ENCODE measurements at places on chromosomes 16 and 17.

DNA sequence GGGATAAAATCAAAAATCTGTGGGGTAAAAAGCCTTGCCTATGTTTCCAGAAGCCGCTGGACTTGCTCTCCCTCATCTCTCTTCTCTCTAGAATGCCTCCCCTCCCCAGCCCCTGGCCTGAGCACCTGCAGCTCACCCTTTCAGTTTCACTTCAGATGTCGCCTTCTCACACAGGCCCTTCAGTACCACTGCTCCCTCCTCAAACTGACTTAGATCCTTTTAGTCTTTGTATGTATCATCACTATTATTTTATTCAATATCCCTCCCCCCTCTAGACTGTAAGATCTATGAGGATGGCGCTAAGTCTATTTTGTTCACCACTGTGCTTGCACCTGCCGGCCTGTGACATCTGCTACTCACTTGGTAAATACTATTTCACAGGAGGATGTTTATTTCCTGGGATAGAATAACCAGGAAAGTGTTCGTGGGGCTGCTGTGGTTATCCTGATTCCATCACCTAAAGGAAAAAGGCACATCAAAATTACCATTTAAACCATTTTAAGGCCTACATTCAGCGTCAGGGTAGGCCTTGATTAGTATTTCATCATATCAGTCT, 122.3 kb downstream of the MRTFB start:
- no peak for DNase-seq
- no peaks in the 10 kb centered on the region for H3K4me1 ChIP-seq
- no peak overlapping the region for H3K4me3 ChIP-seq
- no peak overlapping the region for H3K27ac ChIP-seq
- no peaks in the 10 kb centered on the region for H3K36me3 ChIP-seq

GRCh38 chr17:17701658-17702057, 20.4 kb downstream of the RAI1 start:
- peaks cover 30% of the 10 kb centered on the region for H3K4me1 ChIP-seq
- peaks cover 2% of the 10 kb centered on the region for H3K36me3 ChIP-seq
- H3K27ac ChIP-seq: no peak overlapping the region
- DNase-seq: no peak
- H3K27me3 ChIP-seq: peaks cover 24% of the 10 kb centered on the region
- H3K4me3 ChIP-seq: no peak overlapping the region

GRCh38 chr17:21252796-21253645, at the start of gene NATD1:
Gene NATD1 (minus strand): TSS chr17:21253410. CDS start chr17:21253264, 146 bp downstream.
- no peaks in the 10 kb centered on the region for H3K27me3 ChIP-seq
- peaks cover 1% of the 10 kb centered on the region for H3K36me3 ChIP-seq
- H3K27ac ChIP-seq: peak within 1 kb of the TSS; percentile 38
- peaks cover 19% of the 10 kb centered on the region for H3K4me1 ChIP-seq
- H3K4me3 ChIP-seq: peak within 1 kb of the TSS; percentile 73

DNA sequence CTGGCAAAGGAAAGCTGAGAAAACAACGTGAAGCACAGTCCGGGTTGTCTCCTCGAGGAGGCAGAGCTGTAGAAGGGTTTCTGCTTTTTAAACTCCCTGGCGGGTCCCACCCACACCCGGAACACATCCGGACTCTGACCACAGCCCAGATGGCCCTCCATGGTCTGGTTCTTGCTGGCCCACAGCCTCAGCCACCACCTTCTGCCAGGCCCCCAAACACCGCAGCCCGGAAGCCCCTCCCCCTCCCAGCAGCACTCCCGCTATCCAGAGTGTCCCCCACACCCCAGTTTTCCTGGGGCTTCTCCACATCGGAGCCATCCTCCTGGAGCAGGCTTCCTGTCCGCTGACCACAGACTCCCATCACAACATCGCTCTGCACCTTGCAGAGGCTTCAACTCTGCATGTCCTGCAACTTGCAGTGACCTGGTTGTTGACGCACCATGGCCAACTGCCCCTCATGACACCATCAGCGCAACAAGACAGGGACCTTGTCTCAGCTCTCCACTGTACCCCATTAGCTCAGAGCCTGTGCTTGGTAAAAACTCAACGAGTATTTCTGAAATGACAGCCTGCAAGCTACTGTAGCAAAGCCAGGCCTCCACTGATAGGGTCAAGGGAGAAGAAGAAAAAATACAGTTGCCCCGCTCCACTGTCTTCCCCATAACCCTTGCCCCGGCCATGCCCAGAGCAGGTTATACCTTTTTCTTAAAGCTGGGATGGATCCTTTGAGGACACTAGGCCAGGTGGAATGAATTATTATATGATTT, 129.8 kb downstream of the C16orf78 start:
- H3K36me3 ChIP-seq: no peaks in the 10 kb centered on the region
- no peak for DNase-seq
- no peaks in the 10 kb centered on the region for H3K27me3 ChIP-seq

GRCh38 chr17:68011199-68011665, 15.0 kb upstream of the C17orf58 start:
- no peaks in the 10 kb centered on the region for H3K4me1 ChIP-seq
- DNase-seq: peak; percentile 79
- no peaks in the 10 kb centered on the region for H3K27me3 ChIP-seq
- no peak overlapping the region for H3K4me3 ChIP-seq

- no peaks in the 10 kb centered on the region for H3K27me3 ChIP-seq
- no peaks in the 10 kb centered on the region for H3K36me3 ChIP-seq
- H3K4me3 ChIP-seq: no peak overlapping the region
- no peak for DNase-seq
- H3K27ac ChIP-seq: no peak overlapping the region
- H3K4me1 ChIP-seq: no peaks in the 10 kb centered on the region
Measured at GRCh38 chr17:60724647-60725046, 47.0 kb downstream of the BCAS3 start.

- H3K27ac ChIP-seq: no peak overlapping the region
- H3K4me3 ChIP-seq: peak overlapping the region; percentile 8
- no peaks in the 10 kb centered on the region for H3K36me3 ChIP-seq
- H3K4me1 ChIP-seq: no peaks in the 10 kb centered on the region
- no peaks in the 10 kb centered on the region for H3K27me3 ChIP-seq
- DNase-seq: no peak
Measured at GRCh38 chr17:2795441-2796163, 636 bp upstream of the RAP1GAP2 start.

GRCh38 chr16:11992586-11993524, 16.3 kb downstream of the SNX29 start:
- peak; percentile 48 for DNase-seq
- H3K27me3 ChIP-seq: no peaks in the 10 kb centered on the region
- H3K4me3 ChIP-seq: no peak overlapping the region
- no peaks in the 10 kb centered on the region for H3K36me3 ChIP-seq
- no peak overlapping the region for H3K27ac ChIP-seq

DNA sequence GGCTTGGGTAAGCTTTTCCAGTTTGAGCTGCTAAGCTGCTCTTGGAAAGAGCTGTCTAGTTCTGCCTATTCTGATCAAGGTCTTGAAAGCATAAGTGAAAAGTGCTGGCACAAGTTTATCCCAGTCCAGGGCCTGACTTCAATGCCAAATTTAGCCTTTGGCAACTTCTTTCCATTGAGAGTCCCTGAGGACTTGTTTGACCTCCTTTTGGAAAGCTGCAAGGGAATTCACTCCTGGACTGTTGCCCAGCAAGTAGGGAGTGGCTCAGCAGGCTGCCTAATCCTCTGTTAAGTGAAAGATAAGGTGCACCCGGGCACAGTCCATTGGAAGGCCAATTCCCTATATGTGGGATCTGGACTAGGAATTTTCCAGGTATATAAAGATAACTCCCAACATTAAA, 16.0 kb upstream of the TANC2 start:
- no peak overlapping the region for H3K4me3 ChIP-seq
- no peaks in the 10 kb centered on the region for H3K4me1 ChIP-seq
- DNase-seq: peak; percentile 25
- H3K27me3 ChIP-seq: no peaks in the 10 kb centered on the region
- no peak overlapping the region for H3K27ac ChIP-seq
- H3K36me3 ChIP-seq: no peaks in the 10 kb centered on the region

- H3K27ac ChIP-seq: no peak overlapping the region
- no peaks in the 10 kb centered on the region for H3K36me3 ChIP-seq
- H3K4me1 ChIP-seq: no peaks in the 10 kb centered on the region
- peak; percentile 15 for DNase-seq
- H3K4me3 ChIP-seq: no peak overlapping the region
- no peaks in the 10 kb centered on the region for H3K27me3 ChIP-seq
Measured at GRCh38 chr16:31367853-31368252, 12.9 kb downstream of the ITGAX start.

GRCh38 chr17:4610162-4610561, 25.8 kb downstream of the SMTNL2 start:
- no peak overlapping the region for H3K4me3 ChIP-seq
- peak overlapping the region; percentile 32 for H3K27ac ChIP-seq
- H3K36me3 ChIP-seq: peaks cover 27% of the 10 kb centered on the region
- peaks cover 10% of the 10 kb centered on the region for H3K4me1 ChIP-seq

GRCh38 chr17:30554839-30555751, 77.9 kb downstream of the GOSR1 start:
- H3K27me3 ChIP-seq: no peaks in the 10 kb centered on the region
- no peak overlapping the region for H3K27ac ChIP-seq
- H3K4me1 ChIP-seq: peaks cover 12% of the 10 kb centered on the region
- no peaks in the 10 kb centered on the region for H3K36me3 ChIP-seq

DNA sequence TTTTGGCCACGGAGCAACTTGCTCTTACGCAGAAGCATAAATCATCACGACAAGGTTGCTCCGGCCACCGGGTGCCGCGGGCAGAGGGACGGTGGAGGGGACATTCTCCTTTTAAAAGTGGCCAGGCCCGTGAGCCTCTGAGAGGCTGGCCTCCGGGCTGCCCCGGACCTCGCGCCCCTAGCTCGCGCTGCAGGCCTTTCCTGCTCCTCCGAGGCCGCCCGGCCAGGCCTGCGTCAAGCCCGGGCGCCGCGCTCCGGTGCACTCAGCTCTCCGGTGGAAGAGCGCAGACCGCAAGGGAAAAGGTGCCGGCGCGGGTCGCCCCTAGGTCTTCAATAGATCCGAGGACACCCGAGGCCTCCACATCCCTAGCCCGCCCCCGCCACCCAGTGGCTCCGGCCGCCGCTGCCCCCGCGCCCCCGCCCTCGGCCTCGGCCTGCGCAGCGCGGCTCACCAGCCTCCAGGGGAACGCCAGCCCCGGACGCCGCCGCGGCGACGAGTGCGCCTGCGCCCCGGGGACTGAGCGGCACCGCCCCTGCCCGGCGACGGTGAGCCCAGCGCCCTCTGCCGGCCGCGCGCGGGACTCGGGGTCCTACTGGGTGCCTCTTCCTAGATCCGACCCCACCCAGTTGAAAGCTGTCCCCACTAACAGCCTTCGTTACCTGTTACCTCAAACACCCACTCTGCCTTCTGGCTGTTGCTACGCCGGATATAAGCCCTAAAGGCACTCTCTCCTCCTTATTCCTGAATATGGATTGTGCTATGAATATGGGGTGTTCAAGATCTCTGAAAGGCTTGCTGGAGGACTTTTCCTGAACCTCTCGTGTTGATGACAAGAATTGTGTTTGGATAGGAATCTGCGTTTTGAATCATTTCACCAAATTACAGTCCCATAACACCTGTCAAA, at the start of gene LYRM9:
Gene LYRM9 (minus strand): TSS at position 500 of the 904 bp plus-strand sequence. CDS start 10,671 bp downstream, outside the sequence.
- no peaks in the 10 kb centered on the region for H3K36me3 ChIP-seq
- peaks cover 9% of the 10 kb centered on the region for H3K4me1 ChIP-seq
- peak within 1 kb of the TSS; percentile 79 for H3K4me3 ChIP-seq
- no peaks in the 10 kb centered on the region for H3K27me3 ChIP-seq
- DNase-seq: peak; percentile 95
- peak within 1 kb of the TSS; percentile 77 for H3K27ac ChIP-seq

DNA sequence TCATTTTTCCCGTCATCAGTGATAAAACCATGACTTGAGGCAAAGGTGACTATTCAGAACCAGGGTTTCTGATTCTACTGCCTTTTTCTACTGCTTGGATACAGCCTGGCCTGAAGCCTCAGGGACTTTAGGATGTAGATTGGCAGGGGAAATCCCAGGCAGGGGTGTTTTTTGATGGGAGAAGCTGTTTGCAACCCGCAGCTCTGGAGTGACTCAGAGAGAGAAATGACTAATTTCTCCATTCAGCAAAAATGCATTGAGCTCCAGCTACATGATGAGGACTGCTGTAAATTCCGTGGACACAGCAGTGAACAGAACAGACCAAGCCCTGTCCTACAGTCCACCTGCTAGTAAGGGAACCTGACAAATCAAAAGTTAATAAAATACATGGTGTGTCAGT, 560.6 kb downstream of the CDH13 start:
- no peak overlapping the region for H3K4me3 ChIP-seq
- H3K27me3 ChIP-seq: no peaks in the 10 kb centered on the region
- H3K27ac ChIP-seq: no peak overlapping the region
- H3K4me1 ChIP-seq: no peaks in the 10 kb centered on the region
- DNase-seq: peak; percentile 29

DNA sequence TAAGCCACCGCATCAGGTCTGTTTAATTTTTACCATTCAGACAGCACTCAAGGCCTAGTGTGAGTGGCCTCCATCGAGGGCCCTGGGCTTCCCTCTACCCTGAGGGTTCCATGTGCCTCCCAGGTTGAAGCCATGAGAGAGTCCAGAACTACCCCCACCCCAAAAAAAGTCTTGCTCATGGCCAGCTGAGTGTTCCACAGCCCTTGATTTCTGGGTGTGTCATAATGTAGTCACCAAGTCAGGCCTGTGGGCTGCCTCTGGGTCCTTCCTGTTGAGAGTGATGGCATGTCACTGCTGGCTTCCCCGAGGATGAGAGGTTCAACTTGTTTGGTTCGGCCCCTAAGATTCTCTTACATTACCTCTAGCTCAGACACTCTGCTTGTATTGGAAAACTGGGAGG, 100.6 kb downstream of the PITPNC1 start:
- H3K4me1 ChIP-seq: peaks cover 2% of the 10 kb centered on the region
- H3K4me3 ChIP-seq: no peak overlapping the region
- H3K27ac ChIP-seq: no peak overlapping the region
- no peak for DNase-seq
- no peaks in the 10 kb centered on the region for H3K36me3 ChIP-seq
- no peaks in the 10 kb centered on the region for H3K27me3 ChIP-seq

DNA sequence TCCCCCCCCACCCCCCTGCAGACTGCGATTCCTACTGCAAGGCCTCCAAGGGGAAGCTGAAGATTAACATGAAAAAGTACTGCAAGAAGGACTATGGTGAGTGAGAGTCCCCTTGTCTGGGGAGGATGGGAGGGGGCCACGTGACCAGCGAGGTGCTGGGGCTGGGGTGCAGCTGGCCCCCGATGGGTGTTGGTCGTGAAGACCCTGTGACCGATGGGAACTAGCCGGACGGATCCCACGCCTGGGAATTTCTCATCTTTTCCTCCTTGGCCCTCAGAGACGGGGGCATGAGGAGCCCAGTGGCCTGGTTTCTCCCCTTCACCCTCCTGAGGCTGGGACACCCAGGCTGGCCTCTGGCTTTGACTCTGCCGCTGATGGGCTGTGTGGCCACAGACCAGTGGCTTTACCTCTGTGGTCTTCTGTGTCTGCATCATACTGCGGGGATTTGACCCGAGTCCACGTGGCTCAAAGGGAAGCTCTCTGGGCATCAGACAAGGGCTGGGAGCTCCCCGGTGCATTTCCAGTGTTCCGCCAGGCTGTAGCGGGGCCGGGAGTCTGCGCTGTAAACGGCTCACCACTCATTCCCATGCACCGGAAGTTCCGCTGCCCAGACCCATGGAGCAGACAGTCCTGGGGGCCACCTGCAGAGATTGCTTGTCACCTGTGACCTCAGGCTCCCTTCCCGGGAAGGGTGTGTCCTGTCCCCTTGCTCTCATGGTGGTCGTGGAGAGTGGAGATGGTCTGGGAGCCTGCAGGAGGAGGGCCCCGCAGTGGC, 200.0 kb downstream of the NTN1 start:
- H3K4me3 ChIP-seq: no peak overlapping the region
- no peak for DNase-seq
- no peak overlapping the region for H3K27ac ChIP-seq
- H3K4me1 ChIP-seq: peaks cover 29% of the 10 kb centered on the region

- no peak for DNase-seq
- H3K36me3 ChIP-seq: no peaks in the 10 kb centered on the region
- peaks cover 5% of the 10 kb centered on the region for H3K4me1 ChIP-seq
- no peak overlapping the region for H3K4me3 ChIP-seq
- no peak overlapping the region for H3K27ac ChIP-seq
- H3K27me3 ChIP-seq: no peaks in the 10 kb centered on the region
Measured at GRCh38 chr17:13209081-13209480, 191.3 kb upstream of the ELAC2 start.
